Forelimb muscle (tissue), 1 donor: ENCODE measurements at places on chromosomes 2 and 18. TPM values are rescaled to one million over a fixed set of nuclear protein-coding genes. Genes with fewer than 3 reads are reported as not detected.

The MAP2 gene
- polyA plus RNA-seq = 10.5 TPM

The SCN2A gene
- 0.05 TPM for polyA plus RNA-seq

The TCF4 gene
- 100 TPM for polyA plus RNA-seq

The ALPP gene
- not detected for polyA plus RNA-seq

The SCTR gene
- polyA plus RNA-seq = 1.5 TPM

The AOX1 gene
- polyA plus RNA-seq = 0.67 TPM

The FBXO41 gene
- polyA plus RNA-seq = 0.18 TPM

The HOXD12 gene
- not detected for polyA plus RNA-seq

The CDK5R2 gene
- 0.29 TPM for polyA plus RNA-seq
